ENCODE measurements at places on chromosomes 12 and 14.
A peak's percentile ranks its signal among the peaks of the same experiment; 100 is the strongest.

GRCh38 chr14:94805680-94806288 lies 35.9 kb upstream of the GSC start:
- DNase-seq, result no peak

- no peak for DNase-seq
Observed at GRCh38 chr14:74636424-74637177, 24.6 kb upstream of the LTBP2 start.

GRCh38 chr12:94263905-94264561 lies 115.7 kb downstream of the PLXNC1 start:
- no peak for DNase-seq

- no peak for DNase-seq
Observed at GRCh38 chr14:74516451-74517160, 23.0 kb downstream of the ISCA2 start.

DNA sequence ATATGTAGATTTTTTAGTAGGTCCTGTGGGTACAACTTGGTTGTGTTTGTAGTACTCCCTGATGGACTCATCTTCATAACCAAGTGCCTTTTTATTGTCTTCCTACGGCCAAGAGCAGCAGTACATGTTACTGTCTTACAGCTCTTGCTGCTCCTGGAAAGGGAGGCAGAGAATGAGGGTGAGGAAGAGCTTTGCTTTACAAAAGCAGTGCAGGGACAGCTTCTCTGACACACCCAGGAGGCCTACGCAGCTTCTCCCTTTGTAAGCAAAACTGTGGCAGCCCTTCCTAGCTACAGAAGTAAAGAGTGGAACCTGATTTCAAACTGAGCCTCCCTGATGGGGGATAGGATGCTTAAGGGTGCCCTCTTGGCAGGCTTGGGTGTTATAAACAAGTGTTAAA lies 18.6 kb downstream of the MYRFL start:
- DNase-seq, result no peak

- DNase-seq, result no peak
Observed at GRCh38 chr12:120999191-121000120, 16.8 kb downstream of the C12orf43 start.

GRCh38 chr14:104393199-104393897 lies 186.2 kb upstream of the C14orf180 start:
- DNase-seq, result no peak

DNA sequence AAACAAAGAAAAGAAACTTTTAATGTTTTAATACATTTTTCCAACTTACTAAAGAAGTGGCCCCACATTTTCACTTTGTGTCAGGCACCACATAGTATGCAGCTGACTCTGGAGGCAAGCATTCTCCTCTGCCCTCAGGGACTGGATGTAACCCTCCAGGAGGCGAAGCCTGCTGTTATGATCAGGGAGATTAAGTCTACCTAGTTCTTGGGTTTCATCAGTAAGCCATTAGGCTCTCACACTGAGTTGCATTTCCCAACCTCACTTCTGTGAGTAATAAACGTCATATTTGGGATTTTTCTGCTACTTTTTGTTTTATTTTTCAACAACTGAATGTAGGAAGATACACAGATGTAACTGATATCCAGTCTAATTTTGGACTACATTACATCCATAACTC lies 101.2 kb upstream of the LRFN5 start:
- DNase-seq, result no peak

DNA sequence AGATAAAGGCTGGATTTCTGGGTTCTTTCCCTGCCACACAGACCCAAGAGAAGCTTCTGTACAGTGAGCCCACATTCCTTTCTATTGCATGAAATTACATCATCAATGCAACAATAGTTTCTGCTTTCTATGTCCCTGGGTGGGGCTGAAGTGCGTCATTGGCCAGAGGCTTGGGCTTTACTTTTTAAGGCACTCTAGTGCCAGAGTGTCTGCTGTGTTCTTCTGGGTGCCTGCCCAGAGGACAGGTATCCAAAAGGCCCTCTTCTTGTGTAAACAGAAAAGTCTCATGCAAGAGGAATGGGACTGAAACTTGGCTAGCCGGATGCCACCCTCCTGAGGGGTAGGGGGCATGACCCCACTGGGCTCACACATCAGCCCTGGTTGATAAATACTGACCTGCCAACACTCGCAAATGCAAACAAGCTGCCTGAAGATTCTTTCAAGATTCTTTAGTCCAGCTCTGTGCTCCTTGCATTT lies 5.9 kb downstream of the KRT86 start:
- DNase-seq, result no peak

DNA sequence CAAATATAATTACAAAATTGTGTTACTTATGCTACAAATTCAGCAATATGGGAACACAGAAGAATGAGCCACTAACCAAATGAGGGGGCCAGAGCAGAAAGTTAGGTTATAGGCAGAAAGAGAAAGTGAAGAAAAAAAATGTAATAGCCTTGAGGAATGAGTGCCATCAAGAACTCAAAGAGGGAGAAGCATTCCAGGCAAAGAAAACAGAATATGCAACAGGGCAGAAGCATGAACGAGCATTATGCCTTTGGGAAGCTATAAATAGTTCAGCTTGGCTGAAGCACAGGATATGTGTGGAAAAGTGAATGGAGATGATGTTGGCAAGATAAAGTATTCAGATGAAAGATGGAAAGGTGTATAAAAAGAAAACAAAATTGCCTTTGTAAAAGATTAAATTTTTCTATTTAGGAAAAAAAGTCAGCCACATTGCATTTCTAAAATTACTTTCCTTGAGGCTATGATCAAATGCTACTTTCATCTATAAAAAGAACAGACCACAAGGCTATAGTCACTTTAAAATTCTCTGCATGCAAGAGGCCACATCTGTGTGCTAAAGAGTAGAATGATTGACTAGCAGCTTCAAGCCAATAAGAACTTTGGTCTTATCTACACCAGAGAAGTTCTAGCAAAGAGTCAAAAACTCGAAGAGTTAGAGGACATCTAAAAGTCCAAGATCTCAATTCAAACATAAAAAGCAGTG lies 193.6 kb upstream of the GARIN6 start:
- no peak for DNase-seq

DNA sequence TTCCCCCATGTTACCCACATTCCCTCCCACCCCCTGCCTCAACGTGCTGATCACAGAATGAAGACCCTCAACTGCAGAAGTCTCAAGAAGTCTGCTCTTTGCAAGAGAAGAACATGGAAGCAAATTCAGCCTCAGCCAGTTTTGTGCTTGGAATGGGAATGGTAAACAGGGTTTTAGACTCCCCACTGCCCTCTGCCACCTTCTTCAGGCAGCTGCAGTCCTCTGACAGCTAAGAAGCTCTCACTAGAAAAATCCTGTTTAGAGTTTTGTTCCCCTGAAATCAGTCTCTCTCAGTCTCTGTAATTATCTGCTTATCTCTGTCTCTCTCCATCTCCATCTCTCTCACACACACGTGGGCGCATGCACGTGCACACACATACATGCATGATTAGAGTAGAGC lies 85.4 kb downstream of the CRACR2A start:
- DNase-seq, result no peak

DNA sequence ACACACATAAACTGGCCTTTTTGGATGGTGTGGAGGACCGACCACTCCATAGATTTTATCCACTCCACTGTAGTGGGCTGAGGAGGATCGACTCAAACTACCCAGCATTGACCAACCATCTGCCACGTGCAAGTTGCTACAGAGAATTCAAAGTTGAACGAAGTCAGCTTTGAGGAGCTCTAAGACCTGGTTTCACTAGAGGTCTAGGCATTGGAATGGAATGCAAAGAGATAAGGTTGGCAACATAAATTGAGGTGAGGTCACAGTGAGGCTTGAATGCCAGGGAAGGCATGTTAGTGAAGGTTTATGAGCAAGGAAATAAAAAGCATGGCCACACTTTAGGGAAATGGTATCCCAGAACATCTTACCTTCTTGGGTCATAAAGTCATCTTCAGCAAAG lies 14.5 kb downstream of the VWF start:
- DNase-seq, result no peak

DNA sequence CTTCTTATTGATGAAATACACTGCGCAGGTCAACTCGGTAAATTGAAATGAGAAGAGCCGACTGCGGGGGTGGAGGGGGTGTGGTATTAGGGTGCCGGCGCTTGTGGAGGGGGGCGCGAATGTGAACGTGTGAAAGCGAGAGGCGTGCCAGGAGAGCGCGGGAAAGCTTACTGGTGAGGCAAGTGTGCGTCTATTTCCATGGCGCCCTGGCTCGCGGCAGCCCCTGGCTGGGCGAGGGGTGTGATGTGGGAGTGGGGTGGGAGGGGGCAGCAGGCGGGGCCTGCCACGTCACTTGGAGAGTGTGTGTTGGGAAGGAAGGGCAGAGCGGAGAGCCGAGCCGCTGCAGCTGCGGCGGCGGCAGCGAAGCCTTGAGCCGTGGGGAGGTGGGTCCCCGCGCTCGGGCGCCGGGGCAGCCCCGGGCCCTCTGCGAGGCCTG lies 88.8 kb downstream of the GALNT8 start:
- DNase-seq, result peak; percentile 13

DNA sequence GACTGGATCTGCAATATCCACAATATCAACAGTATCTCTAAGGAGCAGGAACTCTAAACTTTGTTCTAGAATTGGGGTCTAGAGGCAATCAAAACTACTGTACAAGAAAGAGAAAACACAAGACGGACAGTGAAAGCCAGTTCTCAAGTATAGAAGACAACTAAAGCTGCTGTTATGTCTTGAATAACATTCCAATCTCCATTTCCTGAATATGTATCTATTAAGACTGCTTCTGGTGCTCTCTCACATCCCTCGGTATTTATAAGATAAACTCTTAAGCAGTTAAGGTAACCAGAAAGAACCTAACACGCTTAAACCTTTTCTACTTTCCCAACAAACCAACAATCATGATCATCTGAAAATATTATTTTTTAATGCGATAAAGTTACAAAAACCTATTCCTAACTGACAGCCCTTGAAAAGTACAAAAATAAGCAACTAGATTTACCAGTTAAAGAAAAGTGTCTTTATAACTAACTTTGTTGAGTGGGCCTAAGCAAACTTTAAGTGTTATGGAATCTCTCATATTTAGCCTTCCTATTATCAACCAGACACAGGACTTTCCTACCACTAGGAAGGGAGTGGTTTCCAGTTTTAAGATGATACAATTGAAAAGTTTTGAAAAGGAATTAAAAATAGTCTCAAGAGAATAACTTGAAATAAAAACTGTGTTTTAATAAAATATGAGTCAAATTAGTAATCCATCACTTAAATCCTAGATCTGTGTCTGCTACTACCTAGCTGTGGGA lies 30.7 kb downstream of the NUMB start:
- DNase-seq, result no peak

DNA sequence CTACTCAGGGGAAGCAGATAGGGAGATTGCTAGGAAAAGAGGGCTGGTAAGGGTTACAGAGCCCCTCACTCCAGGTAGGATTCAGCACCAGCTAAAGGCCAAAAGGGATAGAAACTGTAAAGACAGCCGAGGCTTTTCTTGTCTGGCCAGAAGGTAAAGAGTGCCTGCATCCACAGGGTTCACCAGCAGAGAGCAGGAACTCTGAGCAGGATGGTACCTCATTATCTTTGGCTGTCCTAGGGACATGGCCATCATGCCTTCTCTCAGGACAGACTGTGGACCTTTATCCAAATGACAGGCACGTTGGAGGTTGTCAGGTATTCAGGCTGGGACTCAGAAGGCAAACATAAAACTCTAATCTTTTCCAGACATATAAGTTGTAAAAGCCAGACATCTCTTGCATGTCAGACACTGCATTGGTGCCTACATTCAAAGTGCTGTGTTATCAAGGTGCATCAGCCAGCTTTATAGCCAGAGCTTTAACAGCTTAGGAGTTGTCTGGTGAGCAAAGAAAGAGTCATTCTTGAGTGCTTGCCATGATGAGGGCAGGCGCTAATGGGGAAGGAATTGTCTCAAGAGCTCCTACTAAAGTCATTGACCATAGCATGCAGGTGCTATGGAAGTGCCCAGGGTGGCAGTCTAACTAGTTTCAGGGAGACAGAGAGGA lies 89.5 kb downstream of the PELI2 start:
- no peak for DNase-seq

DNA sequence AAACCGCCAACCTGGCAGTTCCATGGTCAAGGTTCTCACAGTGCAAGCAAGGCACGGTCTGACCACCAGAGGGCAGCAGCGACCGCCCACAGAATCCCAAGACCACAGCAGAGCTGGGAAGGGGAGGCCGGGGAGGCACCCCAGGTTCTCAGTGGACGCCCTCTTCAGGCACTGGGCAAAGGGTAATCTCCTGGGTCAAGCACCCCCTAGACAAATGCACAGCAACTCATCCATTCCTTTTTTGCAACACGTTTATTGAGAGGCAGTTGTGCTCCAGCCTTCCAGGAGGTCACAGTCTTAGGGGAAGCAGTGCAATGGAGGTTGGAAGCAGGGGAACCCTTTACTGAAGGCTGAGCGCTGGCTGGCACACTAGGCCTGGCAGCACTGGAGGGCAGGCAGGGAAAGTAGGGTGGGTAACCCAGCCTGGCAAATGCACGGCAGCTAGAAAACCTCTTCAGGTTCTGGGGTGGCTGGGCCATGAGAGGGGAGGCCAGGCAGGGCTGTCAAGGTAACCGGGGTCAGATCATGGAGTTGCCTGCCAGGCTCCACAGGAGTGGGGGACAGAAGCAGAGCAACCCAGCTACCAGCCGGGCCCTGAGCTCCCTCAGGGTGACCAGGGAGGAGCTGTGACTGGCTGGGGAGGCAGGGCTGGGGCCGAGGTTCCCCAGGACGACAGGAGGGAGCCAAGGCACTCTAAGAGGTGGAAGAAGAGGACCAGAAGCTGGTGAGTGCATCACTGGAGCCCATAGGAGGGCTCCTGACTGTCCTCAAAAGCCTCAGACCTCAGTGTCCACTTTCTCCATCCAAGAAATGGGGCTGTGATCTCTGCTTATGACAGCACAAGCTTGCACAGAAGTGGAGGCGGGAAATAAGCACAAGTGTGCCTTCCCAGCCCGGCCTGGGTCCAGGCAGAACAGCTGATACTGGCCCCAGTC lies 1.8 kb upstream of the RHOF start:
- peak; percentile 85 for DNase-seq

DNA sequence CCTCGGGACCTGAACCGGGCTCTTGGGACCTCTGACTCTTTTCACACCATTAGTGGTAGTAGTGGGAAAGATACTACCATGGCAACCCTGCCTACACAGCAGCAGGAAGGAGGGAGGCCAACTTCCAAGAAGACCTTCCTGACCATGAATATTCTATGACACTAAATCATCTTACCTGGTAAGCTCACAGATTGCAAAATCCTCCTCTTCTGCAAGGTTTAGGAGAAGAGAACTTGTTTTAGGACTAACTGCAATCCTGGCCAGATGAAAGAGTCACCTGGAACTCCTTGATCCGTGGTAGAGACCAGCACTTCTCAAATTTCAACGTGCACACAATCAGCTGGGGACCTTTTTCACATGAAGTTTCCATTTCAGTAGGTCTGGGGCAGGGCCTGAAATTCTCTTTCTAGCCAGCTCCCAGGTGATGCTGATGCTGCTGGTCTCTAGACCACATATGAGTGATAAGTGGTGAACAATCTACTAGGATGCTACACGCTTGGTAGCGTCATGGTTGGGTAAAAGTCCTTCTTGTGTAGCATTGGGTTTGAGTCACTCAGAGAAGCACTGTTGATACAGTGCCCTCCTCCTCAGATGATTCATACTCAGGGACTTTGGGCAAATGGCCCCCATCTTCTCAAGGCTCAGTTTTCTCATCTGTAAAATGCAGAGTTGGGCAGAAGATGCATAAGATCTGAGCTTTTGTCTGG lies 35.6 kb upstream of the FICD start:
- DNase-seq, result no peak

- DNase-seq, result no peak
Observed at GRCh38 chr12:123986374-123986965, 13.5 kb downstream of the ZNF664 start.
